Left colon (tissue), 2 donors: ENCODE measurements at places on chromosomes 3 and 15.

DNA sequence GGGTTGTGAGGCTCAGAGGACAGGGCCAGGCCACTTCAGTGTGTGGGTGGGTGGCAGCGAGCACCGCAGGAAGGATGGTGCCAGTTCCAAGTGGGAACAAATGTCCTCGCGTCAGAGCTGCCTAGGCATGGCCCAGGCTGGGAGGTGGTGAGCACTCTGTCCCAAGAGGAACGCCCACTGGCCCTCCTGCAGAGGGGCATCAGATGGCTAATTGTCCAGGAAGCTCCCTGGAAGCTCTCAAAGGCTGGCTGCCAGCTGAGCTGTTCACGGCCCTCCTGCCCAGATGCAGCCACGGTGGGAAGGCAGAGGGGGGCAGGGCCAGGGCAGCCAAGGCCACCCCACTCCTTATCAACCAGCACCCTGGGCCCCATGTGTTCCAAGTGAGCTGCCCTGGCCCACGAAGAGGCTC is 55.2 kb downstream of the IQSEC1 start:
- no peak for DNase-seq

DNA sequence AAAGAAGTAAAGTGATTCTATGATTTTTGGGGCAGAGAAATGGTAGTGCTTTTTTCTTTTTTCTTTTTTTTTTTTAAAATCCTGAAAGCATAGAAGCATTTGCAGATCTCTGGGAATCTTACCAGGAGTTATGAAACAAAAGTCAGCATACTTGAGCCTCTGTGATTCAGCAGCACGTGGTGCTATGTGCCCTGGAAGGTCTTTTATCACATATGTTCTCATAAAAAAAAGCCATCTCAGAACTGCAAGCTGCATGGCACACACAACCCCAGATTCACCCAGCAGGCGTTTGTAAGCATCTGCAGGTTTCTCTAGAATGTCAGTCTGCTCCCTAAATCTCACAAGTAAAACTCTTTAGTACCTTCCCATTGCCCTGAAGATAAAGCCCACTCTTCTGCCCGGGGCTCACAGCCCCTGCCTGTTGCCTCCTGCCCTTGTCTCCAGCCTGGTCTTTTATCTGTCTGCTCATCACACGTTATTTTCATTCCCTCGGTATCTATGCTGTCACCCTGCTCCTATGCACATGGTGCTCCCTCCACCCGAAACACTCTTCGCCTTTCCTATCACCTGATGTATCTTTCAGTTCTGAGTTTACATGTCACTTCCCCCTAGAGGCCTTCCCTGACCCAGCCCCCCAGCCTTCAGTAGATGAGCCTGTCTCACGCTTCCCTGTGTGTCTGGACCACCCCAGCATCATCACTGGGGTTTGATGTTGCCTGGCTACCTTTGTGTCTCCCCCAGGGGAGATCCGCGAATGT is 72.4 kb downstream of the CHDH start:
- DNase-seq = no peak

DNA sequence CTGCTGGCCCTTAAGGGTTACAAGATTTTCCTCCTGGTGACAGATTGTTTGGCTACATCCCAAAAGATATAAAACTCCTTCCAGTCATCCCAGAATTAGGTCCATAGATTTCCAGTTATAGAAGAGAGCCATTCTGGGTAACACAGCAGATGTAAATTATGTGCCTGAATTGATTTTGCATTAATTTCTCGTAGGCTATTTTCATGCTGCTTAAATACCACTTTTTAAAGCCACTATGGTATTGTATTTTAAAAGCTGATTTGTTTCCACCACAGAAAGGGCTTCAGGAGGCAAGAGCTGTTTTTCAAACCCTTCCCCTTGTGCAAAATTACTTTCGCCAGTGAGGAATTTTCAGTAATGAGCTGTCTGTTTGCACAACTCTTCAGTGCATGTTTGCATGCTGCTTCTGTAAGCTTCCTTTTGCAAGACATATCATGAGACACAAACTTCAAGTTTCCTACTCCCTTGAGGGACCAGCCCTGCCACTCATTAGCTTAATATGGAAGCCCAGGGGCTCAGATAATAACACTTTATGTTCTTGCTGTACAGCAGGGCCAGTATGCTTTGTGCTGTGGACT is 105.4 kb upstream of the TNIK start:
- no peak for DNase-seq

DNA sequence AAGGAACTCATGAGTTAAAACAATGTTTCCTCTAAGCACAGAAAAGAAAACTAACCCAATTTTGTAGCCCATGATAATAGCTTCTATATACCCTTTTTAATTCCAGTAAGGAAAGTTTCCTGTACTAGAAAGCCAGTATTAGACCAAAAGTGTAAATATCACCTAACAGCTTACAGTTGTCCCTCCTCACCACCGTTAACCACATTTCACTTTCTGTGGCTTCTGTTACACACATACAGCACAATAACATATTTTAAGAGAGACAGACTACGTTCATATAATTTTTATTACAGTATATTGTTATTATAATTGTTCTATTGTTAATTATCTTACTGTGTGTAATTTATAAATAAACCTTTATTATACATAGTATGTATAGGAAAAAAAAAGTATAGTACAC is 74.1 kb downstream of the ZNF280D start:
- DNase-seq = no peak

DNA sequence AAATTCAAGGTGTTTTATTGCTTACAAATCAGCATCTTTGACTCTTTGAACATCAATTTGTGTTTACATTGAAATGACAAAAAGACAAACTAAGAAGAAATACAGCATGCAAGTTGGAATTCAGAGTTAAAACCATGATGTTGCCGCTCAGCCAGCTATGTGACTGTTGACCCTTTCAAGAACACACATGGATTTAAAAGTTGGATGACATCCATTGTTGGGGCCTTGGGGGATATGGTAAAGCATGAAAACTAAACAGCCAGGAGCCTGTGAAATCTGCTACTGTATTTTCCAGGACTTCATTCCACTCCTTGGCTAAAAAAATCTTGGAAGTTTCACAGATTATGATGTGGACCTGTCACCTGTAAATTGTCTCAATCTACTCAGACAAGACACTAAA is 4.6 kb downstream of the P2RY1 start:
- no peak for DNase-seq

- no peak for DNase-seq
These were observed 27.8 kb downstream of the MFN1 start for GRCh38 chr3:179375091-179375999.

DNA sequence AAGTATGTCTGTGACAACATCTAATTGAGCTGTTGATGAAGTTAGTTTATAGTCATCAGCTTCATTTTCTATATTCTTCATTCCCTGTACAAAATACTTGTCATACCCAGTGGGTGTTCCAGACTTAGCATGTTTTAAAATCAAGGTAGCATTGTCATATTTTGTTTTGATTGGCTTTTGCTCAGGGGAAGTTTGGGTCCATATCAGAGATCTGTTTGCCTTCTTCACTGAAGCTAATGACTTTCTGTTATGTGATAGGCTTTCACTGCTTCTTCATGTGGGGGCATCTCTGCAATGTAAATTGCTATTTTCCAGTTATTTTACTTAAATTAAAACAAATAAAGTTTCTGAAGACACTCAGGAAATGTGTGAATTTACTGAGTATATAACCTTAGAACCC is 15.1 kb downstream of the GLCE start:
- no peak for DNase-seq

GRCh38 chr15:25869701-25870100 is 6.6 kb upstream of the ATP10A start:
- no peak for DNase-seq

- no peak for DNase-seq
These were observed 18.5 kb upstream of the CHCHD6 start for GRCh38 chr3:126685493-126685892.

- DNase-seq = no peak
These were observed 214.5 kb downstream of the ZIC4 start for GRCh38 chr3:147191795-147192385.

GRCh38 chr3:53816425-53816824 is 29.8 kb downstream of the CHDH start:
- DNase-seq = no peak

DNA sequence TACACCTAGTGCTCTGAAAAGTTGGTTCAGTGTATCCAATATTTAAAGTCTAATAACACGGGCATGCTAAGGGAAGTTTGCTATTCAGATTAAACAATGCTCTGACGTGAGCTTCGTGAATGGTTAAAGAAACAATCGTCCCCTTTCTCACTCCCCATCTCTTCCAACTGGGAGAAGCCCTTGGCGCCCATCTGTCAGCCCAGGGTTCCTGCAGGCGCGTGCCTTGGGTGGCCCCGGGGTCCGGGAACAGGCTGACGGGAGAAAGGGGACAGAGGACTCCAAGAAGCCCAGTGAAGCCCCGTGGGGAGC is 413 bp downstream of the SEC22C start:
- no peak for DNase-seq

DNA sequence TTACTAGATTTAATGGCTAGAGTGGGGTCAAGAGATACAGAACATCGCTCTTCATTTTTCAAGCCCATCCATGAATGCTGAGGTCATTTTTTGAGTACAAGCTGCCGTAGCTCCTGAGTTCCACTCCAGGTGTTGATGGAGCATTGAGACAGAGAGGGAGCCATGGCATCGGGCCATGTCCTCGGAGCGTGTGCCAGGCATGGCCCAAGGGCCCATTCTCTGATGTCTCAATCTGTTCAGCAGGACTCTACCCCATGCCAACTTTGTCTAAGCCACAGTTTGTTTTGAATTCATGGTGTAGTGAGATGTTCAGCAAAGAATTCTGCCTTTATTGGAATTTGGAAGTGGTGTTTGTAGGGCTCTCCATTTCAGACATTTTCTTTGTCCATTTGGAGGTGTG is 110.5 kb upstream of the ADAMTS9 start:
- DNase-seq = no peak

- DNase-seq = no peak
These were observed 75.6 kb downstream of the ADAMTS17 start for GRCh38 chr15:100266166-100266565.

DNA sequence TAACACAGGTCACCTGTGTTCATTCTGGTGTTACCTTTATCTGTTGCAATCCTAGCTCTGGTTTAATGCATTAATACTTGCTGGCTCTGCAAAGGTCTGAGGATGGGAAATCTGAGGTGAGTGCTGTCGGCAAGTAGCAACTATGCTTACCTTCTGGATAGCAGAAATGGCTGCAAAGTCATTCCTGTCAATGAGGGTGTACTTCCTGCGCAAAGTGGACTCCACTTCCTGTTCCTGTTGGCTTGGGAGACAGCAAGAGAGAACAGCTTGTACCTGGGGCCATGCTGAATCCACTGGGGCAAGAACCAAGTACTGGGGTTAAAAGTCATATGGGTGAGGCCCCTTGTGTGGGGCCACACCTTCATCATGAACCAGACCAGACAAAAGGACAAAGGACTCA is 37.3 kb downstream of the KIF9 start:
- no peak for DNase-seq

GRCh38 chr15:31557899-31558298 is 231.3 kb downstream of the KLF13 start:
- no peak for DNase-seq

- no peak for DNase-seq
These were observed 4.6 kb upstream of the KCTD6 start for GRCh38 chr3:58487140-58487886.

- DNase-seq = no peak
These were observed 580.4 kb downstream of the VGLL3 start for GRCh38 chr3:86410587-86410986.
